GM04504 (cell line): ENCODE measurements at places on chromosomes 13 and 19.

DNA sequence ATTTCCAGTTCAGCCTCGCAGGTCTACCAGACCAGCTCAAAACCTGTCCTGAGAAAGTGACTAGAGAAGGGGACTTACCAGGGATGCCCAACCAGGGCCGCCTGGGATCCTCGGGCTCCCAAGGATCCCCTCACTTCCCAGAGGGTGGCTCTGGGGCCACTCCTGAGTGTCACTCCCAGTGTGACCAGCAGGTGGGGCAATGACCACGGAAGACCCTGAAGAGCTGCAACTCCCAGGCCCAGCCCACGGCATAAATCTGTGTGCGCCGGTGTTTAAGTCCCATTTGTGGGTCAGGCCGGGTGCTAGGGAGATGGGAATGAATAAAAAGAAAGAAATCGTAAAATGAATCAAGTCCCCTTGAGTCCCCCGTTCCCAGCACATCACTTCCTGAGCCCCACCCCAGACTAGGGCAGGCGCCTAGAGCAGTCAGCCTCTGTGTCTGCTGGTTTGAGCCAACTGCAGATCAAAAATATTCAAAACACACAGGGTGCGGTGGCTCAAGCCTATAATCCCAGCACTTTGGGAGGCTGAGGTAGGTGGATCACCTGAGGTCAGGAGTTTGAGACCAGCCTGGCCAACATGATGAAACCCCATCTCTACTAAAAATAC, 10.7 kb downstream of the PTGIR start:
- DNase-seq, result peak; percentile 49

DNA sequence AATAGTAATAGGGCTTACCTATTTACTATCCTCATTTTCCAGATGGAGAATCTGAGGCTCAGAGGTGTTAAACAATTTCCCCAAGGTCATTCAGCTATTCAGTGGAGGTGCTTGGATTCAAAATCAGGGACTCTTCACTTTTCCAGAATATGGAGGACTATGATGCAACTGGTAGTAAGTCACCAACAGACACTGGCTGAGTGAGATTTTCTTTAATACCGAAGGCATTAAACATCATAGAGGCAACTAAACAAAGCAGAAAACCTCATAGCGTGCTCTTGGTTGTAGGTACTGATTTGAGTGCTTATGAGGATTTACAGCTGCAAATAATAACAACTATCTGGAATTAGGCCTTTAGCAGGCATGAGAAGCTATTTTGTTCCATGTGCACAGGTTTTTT, 134.4 kb downstream of the DLEU7 start:
- no peak for DNase-seq

GRCh38 chr19:940591-941291, 14.9 kb downstream of the ARID3A start:
- DNase-seq, result no peak

DNA sequence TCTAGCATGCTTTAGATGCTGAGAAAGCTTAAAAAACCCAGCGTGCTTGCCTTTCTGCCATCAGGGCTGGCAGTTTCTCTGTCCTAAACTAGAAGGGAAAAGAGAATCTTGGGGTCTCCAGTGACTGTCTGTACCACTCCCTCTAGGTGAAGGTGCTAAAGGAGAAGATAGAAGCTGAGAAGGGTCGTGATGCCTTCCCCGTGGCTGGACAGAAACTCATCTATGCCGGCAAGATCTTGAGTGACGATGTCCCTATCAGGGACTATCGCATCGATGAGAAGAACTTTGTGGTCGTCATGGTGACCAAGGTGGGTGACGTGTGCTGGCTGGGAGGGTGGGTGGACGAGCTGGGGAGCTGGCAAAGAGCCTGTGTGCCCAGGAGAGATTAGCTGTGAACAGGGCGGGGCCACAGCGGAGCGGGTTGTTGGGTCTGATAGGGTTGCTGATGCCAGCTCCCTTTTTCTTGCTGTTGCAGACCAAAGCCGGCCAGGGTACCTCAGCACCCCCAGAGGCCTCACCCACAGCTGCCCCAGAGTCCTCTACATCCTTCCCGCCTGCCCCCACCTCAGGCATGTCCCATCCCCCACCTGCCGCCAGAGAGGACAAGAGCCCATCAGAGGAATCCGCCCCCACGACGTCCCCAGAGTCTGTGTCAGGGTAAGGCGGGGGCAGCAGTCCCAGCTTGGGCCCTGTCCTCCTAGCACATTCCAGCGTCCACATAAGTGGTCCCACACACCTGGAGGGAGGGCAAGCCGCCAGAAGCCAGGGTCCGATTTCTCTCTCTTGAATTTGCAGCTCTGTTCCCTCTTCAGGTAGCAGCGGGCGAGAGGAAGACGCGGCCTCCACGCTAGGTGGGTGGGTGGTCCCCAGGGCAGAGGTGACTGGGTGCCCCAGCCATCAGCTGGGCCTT, 2.3 kb downstream of the RAD23A start:
- no peak for DNase-seq

DNA sequence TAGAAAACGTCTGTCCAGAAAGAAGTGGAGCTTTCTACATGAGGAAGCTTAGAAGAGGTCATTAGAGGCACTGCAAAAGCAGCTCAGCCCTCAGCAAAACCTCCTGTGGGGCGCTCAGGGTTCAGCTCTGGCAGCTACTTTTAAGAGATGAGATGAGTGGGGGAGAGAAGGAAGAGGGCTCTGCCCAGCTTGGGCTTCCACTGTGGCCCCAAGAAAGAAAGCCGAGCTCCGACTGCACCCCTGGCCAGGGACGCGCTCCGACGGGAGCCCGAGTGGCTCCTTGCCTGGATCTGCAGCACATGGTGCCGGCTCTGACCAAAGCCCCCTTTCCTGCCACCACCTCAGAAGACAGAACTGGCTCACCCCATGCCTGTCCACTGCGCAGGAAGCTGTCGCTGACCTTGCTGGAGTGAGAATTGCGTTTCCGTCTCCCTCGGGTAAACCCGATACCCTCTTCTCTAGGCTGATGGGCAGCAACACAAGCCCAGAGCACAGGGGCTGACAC, 36.4 kb downstream of the NAXD start:
- no peak for DNase-seq

GRCh38 chr19:42303101-42303464, 659 bp upstream of the PAFAH1B3 start:
- no peak for DNase-seq

DNA sequence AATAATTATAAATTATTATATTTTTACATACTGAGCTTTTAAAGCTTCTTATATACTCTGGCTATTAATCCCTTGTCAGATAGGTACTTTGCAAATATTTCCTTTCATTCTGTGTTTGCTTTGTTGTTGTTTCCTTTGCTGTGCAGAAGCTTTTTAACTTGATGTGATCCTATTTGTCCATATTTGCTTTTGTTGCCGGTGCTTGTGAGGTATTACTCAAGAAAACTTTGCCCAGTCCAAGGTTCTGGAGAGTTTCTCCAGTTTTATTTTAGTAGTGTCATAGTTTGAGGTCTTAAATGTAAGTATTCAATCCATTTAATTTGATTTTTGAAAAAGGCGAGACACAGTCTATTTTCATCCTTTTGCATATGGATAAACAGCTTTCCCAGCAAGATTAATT, 1319.9 kb upstream of the PRR20A start:
- no peak for DNase-seq

GRCh38 chr19:291006-291521, at the start of gene PLPP2:
Gene PLPP2 (minus strand): TSS chr19:291403. CDS start chr19:291336, 67 bp downstream.
- no peak for DNase-seq

GRCh38 chr13:99390601-99391000, 83.4 kb upstream of the GPR183 start:
- DNase-seq, result no peak

DNA sequence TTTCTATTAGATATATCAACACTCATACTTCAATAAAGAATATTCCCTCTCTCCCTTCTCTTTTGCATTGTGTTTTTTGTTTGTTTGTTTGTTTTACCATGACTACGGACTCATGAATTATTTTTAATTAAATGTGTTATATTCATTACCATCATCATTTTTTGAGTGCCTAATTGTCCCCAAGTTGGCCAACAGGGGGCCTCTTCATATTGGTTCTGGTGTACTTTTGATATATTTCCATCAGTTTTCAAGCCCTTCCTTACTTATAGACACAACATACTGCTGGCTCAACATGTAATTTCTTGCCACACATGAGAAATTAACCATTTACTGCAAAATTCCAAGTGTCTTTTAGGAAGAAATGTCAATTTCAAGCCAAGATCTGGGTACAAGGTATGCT, 54.5 kb upstream of the GPC6 start:
- no peak for DNase-seq

DNA sequence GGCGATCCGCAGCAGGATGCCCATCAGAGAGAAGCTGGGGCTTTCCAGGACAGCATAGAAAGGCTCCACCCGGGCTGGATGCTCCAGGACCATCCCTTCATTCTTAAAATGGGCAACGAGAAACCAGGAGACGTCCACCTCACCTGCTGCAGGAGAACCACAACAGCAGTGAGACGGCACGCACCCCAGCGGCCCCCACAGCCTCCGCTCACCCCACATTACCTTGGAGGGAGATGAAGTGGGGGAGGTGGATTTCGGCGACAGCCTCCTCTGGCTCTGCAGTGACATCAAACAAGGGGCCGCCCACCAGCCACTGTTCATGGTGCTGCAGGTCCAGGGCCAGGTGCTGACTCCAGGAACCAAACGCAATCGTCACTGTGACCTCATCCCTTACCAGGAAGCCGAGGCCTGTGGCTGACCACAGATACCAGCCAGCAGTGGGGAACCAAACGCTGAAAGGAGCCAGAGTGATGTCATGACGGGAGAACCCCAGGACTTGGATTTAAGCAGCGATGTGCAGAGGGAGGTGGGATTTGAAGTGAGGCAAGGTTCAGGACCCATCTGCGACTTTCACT, 25.1 kb downstream of the CARD8 start:
- DNase-seq, result no peak

GRCh38 chr19:38384209-38385027, 3.4 kb downstream of the GGN start:
- DNase-seq, result no peak

DNA sequence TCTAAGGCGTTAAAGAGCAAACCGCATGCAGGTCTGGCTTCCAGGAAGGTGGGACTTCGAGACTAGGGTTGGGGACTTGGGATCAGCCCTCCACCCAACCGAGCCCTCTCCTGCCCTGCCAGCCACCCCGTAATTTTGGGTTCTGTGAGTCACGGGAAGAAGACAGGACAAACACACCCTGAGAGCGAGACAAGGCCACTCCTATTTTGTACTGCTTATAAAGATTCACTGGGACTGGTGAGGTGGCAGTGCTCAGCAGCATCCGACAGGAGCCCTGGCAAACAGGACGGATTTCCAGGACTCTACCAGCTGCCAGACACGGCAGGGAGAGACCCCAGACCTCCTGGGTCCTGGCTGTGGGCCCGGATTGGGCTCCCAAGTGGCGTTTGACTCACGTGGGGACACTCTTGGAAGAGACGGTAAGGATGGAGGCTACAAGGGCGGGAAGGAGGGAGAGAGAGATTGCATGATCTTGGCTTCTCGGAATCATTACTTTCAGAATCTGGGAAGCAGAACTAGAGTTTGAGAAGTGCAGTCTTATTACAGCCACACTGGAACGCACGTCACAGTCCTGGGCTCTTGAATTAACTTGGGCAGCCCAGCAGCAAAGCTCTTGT, at the start of gene C5AR2:
Gene C5AR2, plus strand, starts transcription at position 245 of the 617 bp plus-strand sequence. CDS start 8,625 bp downstream, outside the sequence.
- DNase-seq, result no peak

GRCh38 chr13:40429706-40430545, 236.5 kb downstream of the FOXO1 start:
- DNase-seq, result no peak

GRCh38 chr13:44054525-44054924, 174.8 kb downstream of the LACC1 start:
- no peak for DNase-seq

DNA sequence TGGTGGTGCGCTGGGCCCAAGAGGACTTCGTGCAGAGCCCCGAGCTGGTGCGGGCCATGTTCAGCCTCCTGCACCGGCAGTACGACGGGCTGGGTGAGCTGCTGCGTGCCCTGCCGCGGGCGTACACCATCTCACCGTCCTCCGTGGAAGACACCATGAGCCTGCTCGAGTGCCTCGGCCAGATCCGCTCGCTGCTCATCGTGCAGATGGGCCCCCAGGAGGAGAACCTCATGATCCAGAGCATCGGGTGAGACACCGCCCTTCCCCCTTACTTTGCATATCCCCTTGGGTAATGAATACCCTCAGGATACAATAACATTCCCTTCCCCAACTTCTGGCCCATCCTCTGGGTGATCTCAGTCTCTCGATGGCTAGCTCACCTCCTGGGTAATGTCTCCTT, 60.9 kb downstream of the RYR1 start:
- DNase-seq, result no peak

DNA sequence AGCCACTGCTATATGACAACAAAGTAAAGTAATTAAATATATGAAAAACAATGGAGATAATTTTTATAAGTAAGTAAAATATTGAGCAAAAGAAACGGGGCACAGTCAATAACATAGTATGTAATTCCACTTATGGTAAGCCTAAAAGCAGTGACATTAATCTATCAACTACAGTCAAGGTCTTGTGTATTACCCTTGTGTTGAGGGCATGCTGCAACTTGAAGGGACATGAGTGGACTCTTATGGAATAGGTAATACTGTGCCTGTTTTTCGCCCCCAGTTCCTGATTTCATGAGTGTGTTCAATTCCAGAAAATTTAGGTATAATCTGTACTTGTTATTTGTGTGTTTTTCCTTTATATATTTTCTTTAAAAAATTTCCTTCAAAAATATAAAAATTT, 201.3 kb upstream of the SLITRK6 start:
- DNase-seq, result no peak

DNA sequence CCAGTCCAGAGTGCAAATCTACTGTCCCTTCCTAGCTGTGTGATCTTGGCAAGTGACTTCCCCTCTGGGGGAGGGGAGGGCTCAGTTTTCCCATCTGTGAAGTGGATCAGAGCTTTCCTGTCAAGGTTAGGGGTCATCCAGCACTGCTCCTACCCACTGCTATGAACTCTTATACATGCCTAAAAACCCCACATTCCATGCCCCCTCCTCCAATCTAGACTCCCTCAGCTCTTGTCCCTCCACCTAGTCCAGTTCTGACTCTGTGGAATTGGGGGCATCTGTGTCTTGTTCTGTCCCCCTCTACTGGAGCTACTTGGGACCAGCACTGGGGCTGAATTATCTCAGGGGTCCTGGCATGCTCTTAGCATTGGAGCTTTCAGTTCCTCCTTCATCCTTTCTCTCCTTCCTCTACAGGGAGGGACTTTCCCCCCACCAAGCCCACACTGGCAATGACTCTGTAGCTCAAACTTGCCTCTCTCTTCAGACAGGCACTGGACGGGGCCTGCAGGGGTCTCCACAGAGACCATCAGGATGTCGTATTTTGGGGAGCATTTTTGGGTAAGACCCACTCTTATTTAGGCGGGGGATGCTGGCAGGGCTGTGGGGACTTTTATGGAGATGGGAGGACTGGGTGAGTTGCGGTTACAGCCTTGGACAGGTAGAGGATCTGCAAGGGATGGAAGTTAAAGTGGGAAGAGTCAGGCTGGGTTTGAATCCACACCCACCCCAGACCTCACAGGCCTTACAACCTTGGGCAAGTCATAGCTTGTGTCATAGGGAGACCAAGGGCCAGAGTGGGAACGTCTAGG, 3.6 kb downstream of the FCHO1 start:
- no peak for DNase-seq
